ENCODE measurements at places on chromosomes 3 and 15.

- DNase-seq, result no peak
These were observed 5.8 kb upstream of the CCR3 start for GRCh38 chr3:46236294-46237054.

GRCh38 chr3:142962520-142963233, 797 bp downstream of the PAQR9 start:
- DNase-seq, result no peak

- no peak for DNase-seq
These were observed 41.1 kb downstream of the LIMD1 start for GRCh38 chr3:45635475-45636256.

- DNase-seq, result peak; percentile 10
These were observed 28.2 kb downstream of the C3orf62 start for GRCh38 chr3:49248840-49249227.

GRCh38 chr3:128392818-128393544, 73.7 kb downstream of the DNAJB8 start:
- DNase-seq, result no peak

DNA sequence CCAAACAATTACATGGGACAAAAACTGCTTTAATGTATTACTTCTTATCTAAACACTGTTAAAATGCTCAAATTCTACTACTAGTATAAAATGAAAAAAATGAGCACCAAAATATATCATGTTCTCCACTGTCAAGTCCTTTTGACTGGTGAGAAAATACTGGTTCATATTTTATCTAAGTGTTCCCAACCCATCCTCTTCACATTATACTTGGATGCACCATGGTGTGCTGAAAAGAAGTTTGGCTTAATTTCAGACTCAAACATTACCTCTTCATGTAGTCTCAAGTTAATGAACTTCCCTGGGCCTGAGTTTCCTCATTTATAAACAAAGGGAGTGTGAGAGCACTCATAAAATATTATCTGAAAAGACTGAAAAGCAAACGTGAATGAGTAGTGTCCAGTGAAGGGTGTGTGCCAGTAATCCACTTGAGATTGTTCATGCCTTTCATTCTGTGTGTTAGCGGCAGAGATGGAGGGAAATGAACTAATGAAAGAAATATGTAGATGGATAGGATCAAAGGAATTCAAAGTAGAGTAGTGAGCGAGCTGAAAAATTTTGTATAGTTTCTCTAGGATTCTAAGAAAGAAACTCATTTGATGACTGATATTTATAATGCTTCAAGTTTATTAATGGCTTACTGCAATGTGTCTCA, 263.2 kb downstream of the NLGN1 start:
- DNase-seq, result no peak

DNA sequence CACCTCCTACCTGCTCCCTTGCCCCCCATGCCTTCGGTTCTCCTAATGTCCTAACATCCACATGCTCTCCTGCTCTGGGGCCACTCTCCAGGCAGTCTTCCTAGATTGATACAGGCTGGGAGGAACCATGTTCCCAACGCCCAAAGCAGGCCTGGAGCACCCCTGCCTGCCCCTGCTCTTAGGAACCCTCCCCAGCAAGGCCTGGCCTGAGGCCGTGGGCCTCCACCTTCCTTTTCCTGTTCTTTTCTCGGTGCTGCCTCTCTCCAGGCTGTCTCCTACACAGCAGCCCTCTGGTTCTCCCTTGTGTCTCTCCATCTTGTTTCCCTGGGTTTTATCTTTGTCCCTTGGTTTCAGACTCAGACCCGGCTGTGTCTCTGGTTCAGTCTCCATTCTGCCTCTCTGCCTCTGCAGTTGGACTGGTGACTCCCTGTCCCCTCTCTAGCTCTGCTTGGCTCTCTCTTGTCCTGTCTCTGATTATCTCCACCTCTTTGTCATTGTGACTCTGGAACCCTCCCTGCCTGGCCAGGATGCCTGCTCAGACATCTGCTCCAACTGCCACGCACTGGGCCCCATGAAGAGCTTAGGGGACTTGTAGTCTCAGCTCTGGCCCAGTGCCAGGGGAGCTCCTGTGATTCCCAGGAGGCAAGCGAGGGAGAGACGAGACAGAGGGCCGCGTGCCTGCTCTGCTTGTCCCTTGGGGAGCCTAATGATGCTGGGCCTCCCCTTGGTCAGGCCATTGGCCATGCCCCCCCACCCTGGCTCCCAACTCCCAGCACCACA, 26.0 kb upstream of the RPL29 start:
- DNase-seq, result no peak

DNA sequence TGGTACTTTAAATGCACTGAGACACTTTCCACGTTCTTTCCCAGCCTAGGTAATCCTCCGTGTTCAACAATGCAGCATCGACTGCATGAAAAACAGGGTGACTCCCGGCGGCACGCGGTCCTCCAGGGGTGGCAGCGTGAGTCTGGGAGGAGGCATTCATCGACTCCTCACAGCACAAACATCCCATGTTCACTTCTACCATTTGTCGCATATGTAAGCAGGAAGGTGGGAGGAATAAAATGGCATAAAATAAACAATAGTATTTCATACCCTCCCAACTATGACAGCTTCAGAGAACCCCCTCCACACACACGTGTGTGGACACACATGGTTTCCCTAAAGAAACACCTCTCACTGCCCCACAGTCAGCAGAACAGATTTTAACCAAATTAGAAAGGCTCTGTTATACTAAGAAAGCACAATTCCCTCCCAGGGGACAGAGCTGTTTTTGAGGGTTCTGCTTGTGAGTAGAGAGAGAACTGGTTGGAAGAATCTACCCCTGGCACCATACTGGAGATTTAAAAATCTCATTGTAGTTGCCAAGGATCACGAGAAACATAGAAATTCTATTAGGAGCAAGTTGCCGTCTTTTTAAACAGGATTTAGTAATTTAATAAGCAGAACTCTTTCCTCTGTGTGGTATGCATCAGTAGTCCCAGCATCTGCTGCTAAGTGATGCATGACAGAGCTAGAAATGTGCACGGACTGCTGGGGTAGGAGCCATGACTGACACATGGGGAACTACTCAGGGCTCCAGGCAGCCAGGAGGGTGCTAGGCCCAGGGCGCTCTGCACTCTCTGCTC, 6.0 kb downstream of the FAM43A start:
- DNase-seq, result no peak

DNA sequence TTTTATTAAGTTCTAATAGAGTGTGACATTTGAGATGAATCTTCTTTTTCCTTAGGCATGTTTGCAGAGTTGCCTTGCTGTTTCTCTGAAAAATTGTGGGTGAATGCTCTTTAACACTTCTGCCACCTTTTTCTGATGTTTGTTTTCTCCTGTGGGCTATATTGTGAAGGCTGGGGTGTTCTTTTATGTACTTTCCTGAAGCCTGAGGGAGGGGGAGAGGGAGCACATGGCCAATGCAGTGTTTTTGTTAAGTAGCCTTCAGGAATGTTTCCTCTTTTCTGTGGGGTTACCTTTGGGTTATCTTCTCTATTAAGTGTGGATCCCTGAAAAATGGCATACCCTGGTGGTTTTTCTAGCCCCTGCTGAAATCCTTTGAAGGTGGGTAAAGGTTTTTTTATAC, 50.2 kb downstream of the CMC1 start:
- no peak for DNase-seq

GRCh38 chr3:127152684-127153505, 40.0 kb upstream of the PRR23E start:
- DNase-seq, result no peak

GRCh38 chr3:133757701-133758567, 11.7 kb downstream of the TF start:
- no peak for DNase-seq

- DNase-seq, result no peak
These were observed 130.9 kb downstream of the CHSY1 start for GRCh38 chr15:101120987-101121386.
